ENCODE measurements at places on chromosomes 5 and 9.

DNA sequence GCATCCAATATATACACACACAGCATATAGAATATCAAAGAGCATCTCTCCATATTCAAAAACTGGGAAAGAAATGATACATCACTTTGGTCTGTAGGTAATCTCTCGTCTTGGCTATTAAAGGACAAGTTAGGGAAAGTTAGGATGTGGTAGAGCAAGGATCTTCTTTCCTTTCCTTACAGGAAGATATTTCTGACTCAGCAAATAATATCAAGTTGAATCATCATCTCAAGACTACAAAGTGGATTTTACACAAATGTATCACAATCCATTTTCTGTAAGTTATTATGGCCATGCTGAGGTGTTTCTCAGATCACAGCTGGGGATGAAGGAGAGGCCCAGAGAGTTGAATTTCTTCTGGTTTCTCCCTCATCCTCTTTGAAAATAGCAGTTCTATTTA, 651.7 kb upstream of the CCNG1 start:
- DNase-seq, result no peak

- DNase-seq, result no peak
Measured at GRCh38 chr9:123031963-123032362, 1.5 kb upstream of the GPR21 start.

DNA sequence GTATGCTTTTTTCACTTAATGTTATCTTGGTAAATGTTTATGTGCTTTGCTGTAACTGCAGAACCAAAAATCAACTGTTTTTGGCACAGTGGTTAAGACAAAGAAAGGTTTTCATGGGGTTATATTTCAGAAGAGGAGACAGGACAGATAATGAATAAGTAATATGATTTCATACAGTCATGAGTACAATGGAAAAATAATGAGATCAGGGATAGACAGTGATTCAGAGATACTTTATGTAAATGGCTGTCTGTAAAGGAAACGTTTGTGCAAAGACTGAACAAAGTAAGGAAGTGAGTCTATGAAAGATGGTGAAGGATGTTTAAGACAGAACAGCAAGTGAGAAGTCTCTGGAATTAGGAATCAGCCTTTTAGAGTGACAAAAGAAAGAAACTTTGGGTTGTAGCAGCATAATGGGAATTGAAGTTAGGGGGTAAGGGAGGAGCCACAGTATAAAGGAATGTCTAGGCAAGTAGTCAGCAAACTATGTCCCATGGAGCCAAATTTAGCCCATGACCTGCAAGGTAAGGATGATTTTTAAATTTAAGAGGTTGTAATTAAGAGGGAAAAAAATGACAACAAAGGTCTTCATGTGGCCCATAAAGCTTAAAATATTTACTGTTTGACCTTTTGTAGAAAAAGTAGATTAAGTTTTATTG, 55.0 kb downstream of the TNPO1 start:
- no peak for DNase-seq

- no peak for DNase-seq
Measured at GRCh38 chr5:113063927-113064326, 87.3 kb downstream of the DCP2 start.

- no peak for DNase-seq
Measured at GRCh38 chr5:82622205-82622604, 344.1 kb upstream of the RPS23 start.

- DNase-seq, result no peak
Measured at GRCh38 chr9:19431361-19432171, 22.8 kb downstream of the ACER2 start.

DNA sequence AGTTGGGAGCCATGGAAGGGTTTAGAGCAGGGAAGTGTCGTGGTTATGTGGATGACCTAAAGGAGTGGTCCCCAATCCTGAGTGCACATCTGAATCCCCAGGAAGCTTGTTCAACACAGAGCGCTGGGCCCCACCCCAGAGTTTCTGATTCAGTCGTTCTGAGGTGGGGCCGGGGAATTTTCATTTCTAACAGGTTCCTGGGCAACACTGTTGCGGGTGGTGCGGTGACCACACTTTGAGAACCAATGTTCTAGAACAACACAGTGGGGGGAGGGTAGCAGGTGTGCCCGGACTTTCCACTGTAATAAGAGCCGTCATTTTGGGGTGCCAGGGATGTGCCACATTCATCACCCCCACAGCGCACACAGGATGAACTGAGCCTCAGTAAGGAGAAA, 39.3 kb downstream of the DUSP1 start:
- no peak for DNase-seq

- DNase-seq, result no peak
Measured at GRCh38 chr9:37412431-37413151, 9.9 kb upstream of the GRHPR start.

- DNase-seq, result peak; percentile 93
Measured at GRCh38 chr5:43007246-43007910, 32.7 kb downstream of the ANXA2R start.

- DNase-seq, result no peak
Measured at GRCh38 chr5:115869256-115869795, 27.6 kb downstream of the AP3S1 start.

DNA sequence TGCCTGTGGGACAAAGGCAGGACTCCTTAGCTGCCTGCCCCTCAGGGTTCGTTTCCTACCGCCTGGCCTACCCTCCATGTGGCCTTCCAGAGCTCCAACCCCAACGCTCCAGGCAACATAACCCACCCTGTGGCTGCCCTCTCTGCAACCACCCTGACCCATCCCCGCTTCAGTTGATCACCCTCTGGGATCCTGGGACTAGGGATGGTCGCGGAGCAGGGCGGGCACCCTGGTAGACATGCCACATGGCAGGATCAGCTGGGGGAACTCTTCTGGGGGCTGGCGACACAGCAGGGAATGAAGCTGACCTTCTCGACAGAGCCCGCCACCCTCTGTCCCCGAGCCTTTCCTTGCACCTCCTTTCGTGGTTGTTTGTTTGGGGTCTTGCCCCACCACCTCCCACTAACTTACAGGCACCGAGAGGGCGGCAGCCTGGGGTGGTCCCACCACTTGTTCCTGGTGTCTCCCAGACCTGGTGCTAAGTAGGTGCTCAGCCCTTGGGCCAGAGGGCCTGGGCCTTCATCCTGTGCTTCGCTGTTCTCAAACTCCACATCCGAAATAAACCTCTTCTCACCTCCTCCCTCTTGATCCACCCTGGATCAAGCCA, 243.1 kb downstream of the PBX3 start:
- no peak for DNase-seq

- DNase-seq, result no peak
Measured at GRCh38 chr5:40334242-40334635, 345.5 kb upstream of the PTGER4 start.

DNA sequence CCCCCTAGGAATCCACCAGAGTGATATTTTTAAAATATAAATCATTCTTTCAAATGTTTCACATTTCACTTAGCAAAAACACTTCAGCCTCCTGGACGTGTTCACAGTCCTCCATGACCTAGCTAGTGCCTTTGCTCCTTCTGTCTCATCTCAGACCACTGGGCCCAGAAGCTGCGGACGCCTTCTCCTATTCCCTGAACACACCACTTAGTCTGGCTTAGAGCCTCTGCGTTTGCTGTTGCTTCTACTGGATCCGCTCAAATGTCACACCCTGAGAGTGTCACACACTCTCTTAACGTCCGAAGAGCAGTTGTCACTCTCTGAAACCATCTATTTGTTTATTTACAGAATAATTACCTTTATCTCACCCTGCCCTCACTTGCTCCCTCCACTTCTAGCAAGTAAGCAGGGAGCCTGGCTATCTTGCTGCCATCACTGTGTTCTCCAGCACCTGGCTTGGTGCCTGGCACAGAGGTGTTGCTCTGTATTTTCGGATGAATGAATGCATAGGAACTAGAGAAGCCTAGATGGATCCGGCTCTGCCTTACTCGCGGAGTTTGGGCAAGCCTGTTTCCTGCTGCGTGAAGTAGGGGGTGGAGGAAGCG, 1.2 kb upstream of the GRK6 start:
- no peak for DNase-seq

DNA sequence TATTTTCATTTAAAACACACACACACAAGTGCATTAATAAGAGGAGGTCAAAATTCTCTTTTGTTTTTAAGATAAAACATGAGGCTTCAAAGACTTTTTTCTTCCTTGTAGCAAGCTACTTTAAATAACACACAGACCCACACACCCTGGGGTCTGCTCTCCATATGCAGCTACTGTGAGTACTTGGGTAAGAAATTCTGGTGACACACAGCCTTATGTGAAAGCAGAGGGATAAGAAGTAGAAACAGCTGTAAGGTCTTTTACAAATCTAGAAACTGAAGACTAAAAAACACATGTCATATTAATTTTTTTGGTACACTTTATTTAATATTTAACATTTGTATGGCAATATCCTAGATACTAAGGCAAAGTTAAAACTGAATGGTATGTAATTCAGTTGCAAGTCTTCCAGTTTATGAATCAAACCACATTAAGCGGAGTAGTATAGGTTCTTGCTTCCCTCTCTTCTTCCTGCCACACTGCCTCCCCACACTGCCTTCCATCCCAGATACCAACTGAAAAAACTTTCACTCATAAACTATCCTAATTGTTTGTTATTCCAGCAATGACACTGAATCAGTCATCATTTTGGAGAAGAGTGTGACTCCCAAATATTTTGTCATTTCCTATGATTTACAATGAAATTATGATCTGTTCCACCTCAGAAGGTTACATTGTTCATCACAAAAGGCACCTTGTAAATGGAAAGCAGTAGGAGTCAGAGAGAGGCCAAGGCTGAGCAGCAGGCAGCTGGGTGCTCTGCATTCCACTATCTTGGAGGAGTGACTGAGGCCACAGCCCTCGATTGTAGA, 92.0 kb downstream of the PLCXD3 start:
- no peak for DNase-seq

DNA sequence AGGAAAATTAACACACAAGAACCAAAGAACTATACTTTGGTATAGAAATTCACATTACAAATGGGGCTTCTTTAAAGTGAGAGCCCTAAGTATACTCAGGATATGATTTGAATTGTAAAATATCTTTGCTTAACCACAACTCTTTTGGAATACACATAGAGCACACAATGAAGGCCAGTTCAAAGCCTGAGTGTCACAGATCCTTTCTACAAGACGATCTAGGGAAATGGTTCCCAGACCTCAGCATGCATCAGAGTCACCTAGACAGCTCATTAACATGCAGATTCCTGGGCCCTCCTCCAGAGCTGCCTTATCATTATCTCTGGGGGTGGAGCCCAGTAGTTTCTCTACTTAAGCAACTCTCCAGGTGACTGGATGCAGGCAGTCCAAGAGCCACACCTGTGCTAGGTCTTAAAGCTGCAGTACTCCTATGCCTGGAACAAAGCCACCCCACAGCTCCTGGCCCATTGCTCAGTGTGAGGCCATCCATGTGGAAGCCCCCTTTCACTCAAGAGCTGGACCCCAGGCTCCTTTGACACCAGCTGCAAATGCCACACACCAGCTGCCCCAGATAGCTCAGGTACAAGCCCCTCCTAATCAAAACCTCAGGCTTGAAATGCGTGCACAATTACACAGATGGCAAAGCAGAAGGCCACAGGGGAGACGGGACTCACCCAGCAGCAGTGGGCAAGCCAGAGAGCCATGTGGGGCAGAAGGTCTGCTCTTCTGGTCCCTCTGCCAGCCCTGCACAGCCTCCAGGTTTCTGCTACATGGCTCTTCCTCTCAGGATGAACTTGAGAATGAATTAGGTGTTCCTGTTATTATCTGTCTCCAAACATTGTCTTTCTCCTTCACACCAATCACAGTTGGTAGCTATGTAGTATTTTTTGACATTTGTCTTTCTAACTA, 106.1 kb downstream of the SH3TC2 start:
- no peak for DNase-seq

GRCh38 chr5:34507933-34508332, 148.2 kb upstream of the RAI14 start:
- no peak for DNase-seq

GRCh38 chr9:2150338-2150737, 135.2 kb downstream of the SMARCA2 start:
- DNase-seq, result no peak

DNA sequence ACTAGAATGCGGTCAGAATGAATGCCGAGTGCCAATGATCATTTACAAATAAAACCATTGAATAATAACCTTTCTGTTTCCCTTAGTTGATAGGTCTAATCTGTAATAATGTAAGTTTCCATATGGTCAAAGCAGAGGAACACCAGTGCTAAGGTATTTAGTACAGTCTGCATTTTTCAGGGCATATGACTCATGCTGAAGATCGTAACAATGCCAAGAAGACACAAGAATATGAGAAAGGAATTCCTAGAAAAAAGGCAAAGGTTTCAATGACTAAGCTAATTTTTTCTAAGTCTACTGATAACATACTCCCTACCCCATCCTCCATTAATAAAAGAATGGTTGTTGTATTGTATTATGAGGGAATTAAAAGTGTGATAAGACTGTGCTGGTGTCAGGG, 2.8 kb downstream of the OR1L8 start:
- DNase-seq, result no peak
